ENCODE measurements at places on chromosomes 11 and 22.

GRCh38 chr11:72719144-72719543 is 33.1 kb downstream of the ARAP1 start:
- H3K4me3 ChIP-seq: no peak overlapping the region
- H3K36me3 ChIP-seq: peaks cover 26% of the 10 kb centered on the region
- peak; percentile 70 for DNase-seq
- peaks cover 63% of the 10 kb centered on the region for H3K4me1 ChIP-seq

DNA sequence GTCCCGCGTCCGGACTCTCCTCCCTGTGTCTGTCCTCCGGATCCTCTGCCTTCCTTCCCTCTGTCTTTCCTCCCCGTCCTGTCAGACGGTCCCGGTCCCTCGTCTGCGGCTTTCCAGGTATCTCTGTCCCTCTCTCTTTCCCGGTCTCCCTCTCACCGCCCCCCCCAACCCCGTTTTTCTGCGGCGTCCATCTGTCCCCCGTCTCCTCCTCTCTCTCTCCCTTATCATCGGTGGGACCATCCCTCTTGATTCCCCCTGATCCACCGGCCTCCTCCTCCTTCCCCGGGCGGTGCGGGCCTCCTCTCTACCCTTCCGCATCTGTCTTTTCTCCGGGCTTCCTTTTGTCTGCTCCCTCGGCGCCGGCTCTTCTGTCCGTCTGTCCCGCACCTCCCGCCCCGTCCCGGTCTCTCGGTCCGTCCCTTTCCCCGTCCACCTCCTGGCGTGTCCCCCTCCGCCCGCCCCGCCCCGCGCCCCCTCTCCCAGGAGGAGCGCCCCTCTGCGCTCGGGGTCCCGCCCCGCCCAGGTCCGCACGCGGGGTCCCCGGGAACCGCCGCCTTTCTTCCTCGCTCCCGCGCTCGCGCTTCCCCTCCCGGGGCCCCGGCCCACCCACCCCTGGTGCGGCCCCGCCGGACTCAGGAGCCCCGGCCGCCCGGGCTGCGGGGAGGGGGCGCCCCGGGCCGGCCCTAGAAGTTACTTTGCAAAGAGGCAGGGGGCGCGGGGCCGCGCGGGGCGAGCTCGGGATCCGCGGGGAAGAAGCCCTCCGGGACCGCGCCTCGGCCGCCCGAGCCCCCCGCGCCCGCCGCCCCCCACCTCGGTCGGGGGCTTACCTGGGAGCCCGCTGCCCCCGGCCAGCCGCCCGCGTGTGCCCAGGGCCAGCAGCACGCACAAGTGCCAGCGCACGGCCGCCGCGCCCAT is 568 bp downstream of the SCUBE1 start:
- peaks cover 82% of the 10 kb centered on the region for H3K27me3 ChIP-seq
- H3K4me3 ChIP-seq: no peak overlapping the region
- H3K36me3 ChIP-seq: no peaks in the 10 kb centered on the region

- peak; percentile 2 for DNase-seq
- H3K27ac ChIP-seq: no peak overlapping the region
- H3K4me1 ChIP-seq: no peaks in the 10 kb centered on the region
- H3K36me3 ChIP-seq: no peaks in the 10 kb centered on the region
- peaks cover 50% of the 10 kb centered on the region for H3K27me3 ChIP-seq
- H3K4me3 ChIP-seq: no peak overlapping the region
Observed at GRCh38 chr22:19679522-19680101, 34.7 kb upstream of the SEPTIN5 start.

- no peaks in the 10 kb centered on the region for H3K27me3 ChIP-seq
- no peak for DNase-seq
- H3K4me1 ChIP-seq: no peaks in the 10 kb centered on the region
- H3K4me3 ChIP-seq: no peak overlapping the region
Observed at GRCh38 chr11:75652936-75653335, 15.9 kb downstream of the MAP6 start.

DNA sequence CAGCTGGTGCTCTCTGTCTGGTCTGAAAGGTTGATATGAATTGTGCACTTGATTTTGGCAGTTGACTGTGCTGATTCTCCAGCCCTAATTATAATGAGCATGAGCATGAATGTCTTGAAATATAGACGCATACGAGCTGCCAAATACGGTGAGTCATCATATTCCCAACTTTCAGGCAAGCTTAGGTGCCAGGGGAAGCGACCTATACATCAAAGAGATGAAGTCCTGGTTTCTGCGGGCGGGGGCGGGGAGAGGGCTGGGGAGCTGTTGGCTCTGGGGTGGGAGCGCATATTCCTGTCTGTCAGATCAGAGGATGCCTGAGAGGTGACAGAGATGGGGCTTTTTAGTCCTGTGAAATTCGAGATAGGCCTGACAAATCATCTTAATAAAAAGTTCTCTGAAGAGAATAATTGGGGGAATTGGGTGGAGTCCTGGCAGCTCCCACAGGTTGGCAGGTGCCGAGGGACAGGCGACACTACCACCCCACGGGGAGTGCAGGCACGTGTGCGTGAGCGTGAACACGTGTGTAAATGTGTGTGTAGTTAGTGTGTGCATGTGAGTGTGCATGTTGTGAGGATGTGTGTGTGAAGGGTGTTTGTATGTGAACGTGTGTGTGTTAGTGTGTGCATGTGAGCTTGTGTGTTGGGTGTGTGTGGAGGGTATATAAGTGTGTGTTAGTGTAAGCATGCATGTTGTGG is 865.3 kb downstream of the TBC1D22A start:
- H3K36me3 ChIP-seq: no peaks in the 10 kb centered on the region
- no peak overlapping the region for H3K27ac ChIP-seq
- DNase-seq: no peak
- no peaks in the 10 kb centered on the region for H3K27me3 ChIP-seq
- no peaks in the 10 kb centered on the region for H3K4me1 ChIP-seq
- H3K4me3 ChIP-seq: no peak overlapping the region

- no peak overlapping the region for H3K27ac ChIP-seq
- H3K36me3 ChIP-seq: no peaks in the 10 kb centered on the region
- DNase-seq: peak; percentile 16
- H3K4me1 ChIP-seq: peaks cover 15% of the 10 kb centered on the region
Observed at GRCh38 chr22:39556970-39557841, 13.3 kb upstream of the CACNA1I start.

DNA sequence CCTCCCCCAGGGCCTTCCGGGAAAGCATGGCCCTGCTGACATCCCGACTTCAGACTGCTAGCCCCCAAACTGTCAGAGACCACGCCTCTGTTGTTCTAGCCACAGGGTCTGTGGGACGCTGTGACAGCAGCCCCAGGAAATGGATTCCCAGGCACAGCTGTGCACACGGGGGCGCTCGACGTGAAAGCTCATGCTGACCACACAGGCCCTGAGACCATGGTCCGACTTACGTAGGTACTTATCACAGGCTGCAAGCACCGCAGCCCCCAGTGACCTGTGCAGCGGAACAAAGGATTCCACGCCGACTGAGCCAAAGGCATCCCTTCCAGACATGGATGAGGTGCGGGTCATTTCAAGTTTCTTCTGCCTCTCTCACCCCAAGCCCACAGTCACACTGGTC is 150.6 kb downstream of the CTTN start:
- no peaks in the 10 kb centered on the region for H3K36me3 ChIP-seq
- peaks cover 12% of the 10 kb centered on the region for H3K4me1 ChIP-seq
- H3K27ac ChIP-seq: no peak overlapping the region

DNA sequence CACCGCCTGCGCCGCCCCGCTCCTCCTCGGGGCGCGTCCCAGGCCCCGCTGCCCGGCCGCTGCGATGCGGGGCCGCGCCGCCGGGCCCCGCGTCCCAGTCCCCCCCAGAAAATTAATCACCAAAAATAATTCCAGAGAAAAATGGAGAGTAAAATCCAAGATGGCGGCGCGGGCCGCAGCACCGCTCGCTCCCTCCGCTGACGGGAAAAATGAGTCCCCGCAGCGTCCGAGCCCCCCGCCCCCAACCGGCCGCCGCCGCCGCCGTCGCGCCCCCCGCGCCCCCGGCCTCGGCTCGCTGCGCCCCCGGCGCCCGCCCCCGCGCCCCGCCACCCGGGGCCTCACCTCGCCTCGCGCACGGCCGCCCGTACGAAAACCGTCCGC is at the start of gene KMT5B:
Gene KMT5B (minus strand): TSS at position 162 of the 381 bp plus-strand sequence. CDS start 23,220 bp downstream, outside the sequence.
- H3K4me1 ChIP-seq: peaks cover 22% of the 10 kb centered on the region
- peak; percentile 62 for DNase-seq
- H3K4me3 ChIP-seq: peak within 1 kb of the TSS; percentile 98
- peak within 1 kb of the TSS; percentile 74 for H3K27ac ChIP-seq
- peaks cover 35% of the 10 kb centered on the region for H3K27me3 ChIP-seq
- no peaks in the 10 kb centered on the region for H3K36me3 ChIP-seq

DNA sequence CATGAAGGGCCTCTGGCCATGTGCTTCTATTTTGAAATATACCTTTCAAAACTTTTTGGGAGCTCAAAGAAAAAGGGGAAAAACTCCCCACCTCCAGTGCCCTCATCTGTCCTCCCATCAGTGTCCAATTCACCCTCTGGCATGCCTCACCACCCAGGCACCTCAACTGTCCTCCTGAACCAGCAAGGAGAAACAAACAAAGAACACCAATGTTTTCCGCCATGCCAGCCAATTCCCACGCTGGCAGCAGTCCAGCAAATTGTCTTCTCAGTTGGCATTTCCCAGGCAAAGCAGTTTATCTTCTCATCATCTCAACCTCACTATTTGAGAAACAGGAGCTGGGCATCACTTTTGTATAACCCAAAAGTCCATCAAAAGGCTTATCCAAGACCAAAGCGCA is 496.9 kb downstream of the SOX6 start:
- DNase-seq: no peak
- H3K36me3 ChIP-seq: no peaks in the 10 kb centered on the region
- no peaks in the 10 kb centered on the region for H3K27me3 ChIP-seq
- H3K4me3 ChIP-seq: no peak overlapping the region
- H3K27ac ChIP-seq: no peak overlapping the region

DNA sequence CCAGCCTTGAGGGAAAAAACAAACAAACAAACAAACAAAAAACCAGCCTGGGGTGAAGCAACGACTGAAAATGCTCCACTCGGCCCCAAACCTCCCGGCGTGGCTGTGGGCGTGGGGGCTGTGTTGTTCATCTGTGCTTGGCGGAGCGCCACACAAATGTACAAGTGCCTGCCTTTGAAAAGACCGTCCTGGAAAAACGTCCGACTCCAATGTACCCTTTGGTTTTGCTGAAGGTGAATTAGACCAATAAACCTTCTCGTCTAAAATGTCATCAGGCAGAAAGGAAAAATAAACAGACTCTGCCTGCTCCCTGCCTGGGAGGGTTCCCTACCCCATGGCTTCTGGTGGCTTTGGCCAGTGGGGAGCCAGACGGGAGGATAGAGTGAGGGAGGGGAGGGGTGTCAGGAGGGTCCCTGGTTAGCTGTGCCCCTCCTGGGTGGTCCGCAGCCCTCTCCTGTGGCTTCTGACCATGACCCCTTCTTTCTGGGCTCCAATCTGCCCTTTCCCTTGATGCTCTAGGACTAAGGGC is 93.9 kb downstream of the TRMU start:
- H3K27ac ChIP-seq: no peak overlapping the region
- H3K27me3 ChIP-seq: no peaks in the 10 kb centered on the region
- no peak for DNase-seq
- peaks cover 2% of the 10 kb centered on the region for H3K4me1 ChIP-seq

- no peaks in the 10 kb centered on the region for H3K4me1 ChIP-seq
- H3K4me3 ChIP-seq: no peak overlapping the region
- no peaks in the 10 kb centered on the region for H3K36me3 ChIP-seq
- no peaks in the 10 kb centered on the region for H3K27me3 ChIP-seq
Observed at GRCh38 chr11:134531327-134532130, 119.5 kb upstream of the B3GAT1 start.

- H3K4me1 ChIP-seq: peaks cover 6% of the 10 kb centered on the region
- no peak for DNase-seq
- no peak overlapping the region for H3K4me3 ChIP-seq
- no peaks in the 10 kb centered on the region for H3K27me3 ChIP-seq
Observed at GRCh38 chr11:6574816-6575715, 28.4 kb downstream of the RRP8 start.

GRCh38 chr11:10050561-10050960 is 243.5 kb downstream of the SBF2 start:
- H3K36me3 ChIP-seq: no peaks in the 10 kb centered on the region
- no peaks in the 10 kb centered on the region for H3K4me1 ChIP-seq
- no peak overlapping the region for H3K4me3 ChIP-seq
- H3K27ac ChIP-seq: no peak overlapping the region

- DNase-seq: peak; percentile 38
- peak within 1 kb of the TSS; percentile 52 for H3K4me3 ChIP-seq
Observed at GRCh38 chr22:50481440-50482106, at the start of gene ADM2. ADM2 (plus strand) TSS chr22:50481543; CDS start chr22:50481848, 305 bp downstream.

GRCh38 chr22:22400964-22401363 is 107.6 kb downstream of the ZNF280B start:
- H3K36me3 ChIP-seq: no peaks in the 10 kb centered on the region
- no peak overlapping the region for H3K27ac ChIP-seq
- no peak overlapping the region for H3K4me3 ChIP-seq
- H3K4me1 ChIP-seq: peaks cover 2% of the 10 kb centered on the region
- H3K27me3 ChIP-seq: peaks cover 12% of the 10 kb centered on the region

- no peak for DNase-seq
- no peaks in the 10 kb centered on the region for H3K27me3 ChIP-seq
- peaks cover 17% of the 10 kb centered on the region for H3K36me3 ChIP-seq
- H3K27ac ChIP-seq: no peak overlapping the region
- no peak overlapping the region for H3K4me3 ChIP-seq
- H3K4me1 ChIP-seq: peaks cover 31% of the 10 kb centered on the region
Observed at GRCh38 chr11:63868399-63869064, 29.6 kb downstream of the MARK2 start.

- DNase-seq: peak; percentile 93
- H3K27ac ChIP-seq: peak overlapping the region; percentile 9
Observed at GRCh38 chr11:44955015-44955738, 4.5 kb upstream of the TP53I11 start.

GRCh38 chr11:2540992-2541680 is 96.3 kb downstream of the KCNQ1 start:
- no peak for DNase-seq
- peaks cover 3% of the 10 kb centered on the region for H3K36me3 ChIP-seq
- no peak overlapping the region for H3K27ac ChIP-seq
- no peak overlapping the region for H3K4me3 ChIP-seq

- H3K4me3 ChIP-seq: no peak overlapping the region
- H3K4me1 ChIP-seq: peaks cover 24% of the 10 kb centered on the region
- H3K27ac ChIP-seq: peak overlapping the region; percentile 56
Observed at GRCh38 chr22:42959576-42960509, 55.1 kb downstream of the PACSIN2 start.

DNA sequence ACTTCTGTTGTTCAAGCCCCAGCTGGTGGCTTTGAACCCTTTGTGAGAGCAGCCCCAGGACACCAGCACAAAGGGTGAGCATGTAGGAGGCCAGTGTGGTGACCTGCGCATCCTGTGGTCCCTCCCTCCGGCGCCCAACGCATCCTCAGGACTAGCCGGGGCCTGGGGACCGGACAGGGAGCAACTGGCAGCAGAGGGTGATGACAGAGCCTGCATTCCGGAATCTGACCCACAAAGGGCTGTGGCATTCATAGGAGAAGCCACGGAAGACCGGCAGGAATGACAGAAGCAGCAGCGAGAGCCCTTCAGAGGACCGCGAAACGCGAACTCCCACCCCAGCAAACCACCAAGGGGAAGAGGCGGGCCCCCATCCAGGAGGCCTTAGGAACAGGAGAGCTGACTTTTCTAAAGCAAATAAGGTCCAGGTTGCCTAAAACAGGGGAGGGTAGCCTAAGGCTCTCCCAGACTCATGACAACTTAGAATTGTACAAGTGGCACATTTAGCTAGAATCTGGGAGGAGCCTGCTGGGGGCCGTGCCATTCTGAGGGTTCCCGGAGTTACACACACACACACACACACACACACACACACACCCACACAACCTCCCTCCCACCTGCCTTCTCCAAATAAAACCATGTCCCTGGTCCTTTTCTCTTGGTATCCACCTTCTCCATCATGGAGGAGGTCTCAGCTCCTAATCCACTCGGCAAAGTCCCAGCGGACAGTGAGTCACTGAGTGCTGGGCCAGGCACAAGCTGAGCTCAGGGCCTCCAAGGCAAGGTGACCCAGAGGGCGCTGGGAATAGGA is 232.7 kb downstream of the CTTN start:
- peaks cover 25% of the 10 kb centered on the region for H3K27me3 ChIP-seq
- H3K4me3 ChIP-seq: no peak overlapping the region
